ENCODE measurements at places on chromosomes 1 and 21.

DNA sequence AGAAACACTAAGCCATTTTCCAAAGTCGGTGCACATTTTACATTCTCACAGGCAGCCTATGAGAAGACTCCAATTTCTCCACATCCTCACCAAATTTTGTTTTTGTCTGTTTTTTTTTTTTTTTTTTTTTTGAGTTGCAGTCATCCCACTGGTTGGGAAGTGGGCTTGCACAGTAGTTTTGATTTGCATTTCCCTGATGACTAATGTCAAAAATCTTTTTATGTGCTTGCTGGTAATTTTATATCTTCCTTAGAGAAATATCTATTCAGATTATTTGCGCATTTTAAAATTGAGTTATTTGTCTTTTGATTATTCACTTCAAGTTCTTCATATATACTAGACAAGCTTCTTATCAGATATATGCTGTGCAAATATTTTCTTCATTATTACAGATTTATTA lies 141.5 kb downstream of the USH2A start:
- no peak for DNase-seq

GRCh38 chr1:30645807-30646206 lies 77.6 kb downstream of the MATN1 start:
- DNase-seq: no peak

GRCh38 chr1:118388301-118388959 lies 203.4 kb upstream of the SPAG17 start:
- DNase-seq: no peak

DNA sequence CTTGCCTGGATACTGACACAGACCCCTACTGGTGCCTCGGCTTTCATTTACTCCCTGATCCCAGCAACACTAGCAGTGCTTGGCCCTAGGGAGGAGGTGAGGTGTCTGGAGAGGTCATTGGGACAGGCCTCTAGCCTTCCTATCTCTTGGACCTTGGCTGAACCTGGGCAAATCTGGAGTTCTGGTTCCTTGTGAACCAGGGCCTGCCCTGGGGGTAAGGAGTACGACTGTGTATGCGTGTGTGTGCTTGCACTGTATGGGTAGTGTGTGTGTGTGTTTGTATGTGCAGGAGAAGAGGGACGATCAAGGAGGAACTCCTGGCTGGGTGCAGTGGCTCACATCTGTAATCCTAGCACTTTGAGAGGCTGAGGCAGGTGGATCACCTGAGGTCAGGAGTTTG lies 252.7 kb upstream of the CSF3R start:
- DNase-seq: no peak

DNA sequence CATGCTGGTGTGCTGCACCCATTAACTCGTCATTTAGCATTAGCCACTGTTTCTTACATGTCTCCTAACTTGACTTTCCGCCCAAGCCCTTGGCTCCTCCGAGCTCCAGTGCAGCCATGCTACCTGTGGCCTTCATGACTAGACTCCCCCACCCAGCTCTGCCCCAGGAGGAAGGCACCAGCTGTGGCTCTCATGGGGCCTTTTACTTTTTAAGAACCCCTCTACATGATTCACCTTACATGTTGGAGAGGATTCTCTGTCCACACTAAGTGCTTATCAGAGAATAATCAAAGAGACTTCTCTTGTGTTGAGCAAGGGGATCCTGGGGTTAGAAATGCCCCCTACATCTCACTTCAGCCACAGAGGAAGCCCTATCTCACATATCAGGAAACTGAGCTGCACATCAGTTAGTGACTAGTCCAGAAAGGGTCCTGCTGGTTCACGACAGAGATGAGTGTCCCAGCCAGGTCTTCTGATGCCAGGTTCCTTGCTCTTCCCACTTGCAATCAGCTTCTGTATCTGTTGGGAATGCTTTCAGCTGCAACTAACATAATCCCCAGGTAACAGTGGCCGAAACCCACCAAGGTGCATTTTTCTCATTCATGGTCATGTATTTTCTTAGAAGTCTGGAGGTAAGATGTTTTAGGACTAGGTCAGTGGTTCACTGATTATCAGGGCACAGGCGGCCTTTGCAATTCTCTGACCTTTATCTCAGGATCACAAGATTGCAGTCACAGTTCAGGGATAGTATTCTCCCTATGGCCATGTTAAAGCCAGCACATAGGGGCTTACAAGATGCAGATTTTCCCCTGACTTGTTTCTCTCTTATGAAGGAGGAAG lies 45.9 kb downstream of the KLHDC7A start:
- no peak for DNase-seq

- DNase-seq: no peak
These were observed 305 bp upstream of the RPS6KC1 start for GRCh38 chr1:213050745-213051126.

- no peak for DNase-seq
These were observed 973.7 kb downstream of the LTN1 start for GRCh38 chr21:28018741-28019669.

All from stimulated activated naive CD4-positive, alpha-beta T cell treated with Interleukin-2 at 50 U/mL for 16 hours (primary cell).